ENCODE measurements at places on chromosomes 6 and 20.

GRCh38 chr6:23633996-23634395 is 492.0 kb upstream of the NRSN1 start:
- no peak for DNase-seq

- no peak for DNase-seq
Observed at GRCh38 chr6:98039443-98039842, 756.4 kb upstream of the MMS22L start.

DNA sequence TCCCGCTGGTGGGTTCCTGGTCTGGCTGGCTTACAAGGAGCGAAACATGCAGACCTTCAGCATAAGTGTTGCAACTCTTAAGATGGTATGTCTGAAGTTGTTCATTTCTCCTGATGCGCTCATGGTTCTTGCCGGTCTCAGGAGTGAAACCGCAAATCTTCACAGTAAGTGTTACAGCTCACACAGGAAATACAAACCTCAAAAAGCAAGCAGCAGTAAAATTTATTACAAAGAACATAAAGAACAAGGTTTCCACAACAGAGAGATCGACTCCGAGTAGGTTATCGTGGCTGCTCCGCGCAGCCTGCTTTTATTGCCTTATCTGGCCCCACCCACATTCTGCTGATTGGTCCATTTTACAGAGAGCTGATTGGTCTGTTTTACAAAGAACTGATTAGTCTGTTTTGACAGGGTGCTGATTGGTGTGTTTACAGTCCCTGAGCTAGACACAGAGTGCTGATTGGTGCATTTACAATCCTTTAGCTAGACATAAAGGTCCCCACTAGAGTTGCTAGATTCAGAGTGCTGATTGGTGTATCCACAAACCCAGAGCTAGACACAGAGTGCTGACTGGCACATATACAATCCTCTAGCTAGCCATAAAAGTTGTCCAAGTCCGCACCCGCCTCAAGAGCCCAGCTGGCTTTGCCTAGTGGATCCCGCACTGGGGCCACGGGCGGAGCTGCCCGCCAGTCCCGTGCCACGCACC is 39.2 kb downstream of the TRIM27 start:
- DNase-seq = no peak

- peak; percentile 65 for DNase-seq
Observed at GRCh38 chr20:3312940-3313682, 74.1 kb upstream of the SLC4A11 start.

GRCh38 chr6:164007881-164008280 is 593.4 kb downstream of the QKI start:
- DNase-seq = no peak

DNA sequence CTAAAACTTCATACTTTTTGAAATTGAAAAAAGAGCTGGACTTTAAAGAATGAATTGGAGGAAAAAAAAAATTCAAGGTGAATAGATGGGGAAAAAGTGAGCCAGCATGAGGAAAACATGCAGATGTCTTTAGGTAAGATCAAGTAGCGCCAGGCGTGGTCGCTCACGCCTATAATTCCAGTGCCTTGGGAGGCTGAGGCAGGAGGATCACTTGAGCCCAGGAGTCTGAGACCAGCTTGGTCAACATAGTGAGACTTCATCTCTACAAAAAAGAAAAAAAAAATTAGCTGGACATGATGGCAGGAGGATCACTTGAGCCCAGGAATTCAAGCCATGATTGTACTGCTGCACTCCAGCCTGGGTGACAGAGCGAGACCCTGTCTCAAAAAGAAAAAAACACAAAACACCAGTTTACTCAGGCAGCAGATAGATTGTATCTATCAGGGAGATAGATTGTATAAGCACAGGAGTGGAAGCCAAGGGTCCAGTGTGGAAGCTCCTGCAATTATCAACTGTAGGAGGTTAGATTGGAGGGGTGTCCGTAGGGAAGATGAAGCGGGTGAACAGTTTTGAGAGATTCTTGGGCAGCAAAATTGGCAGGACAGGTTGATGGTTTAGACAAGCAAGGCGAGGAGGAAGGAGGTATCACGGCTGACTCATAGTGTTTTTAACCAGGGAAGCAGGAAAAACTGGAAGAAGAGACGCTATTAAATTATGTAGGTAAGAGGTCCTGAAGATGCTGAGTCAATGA is 97.6 kb upstream of the ZNF217 start:
- no peak for DNase-seq

DNA sequence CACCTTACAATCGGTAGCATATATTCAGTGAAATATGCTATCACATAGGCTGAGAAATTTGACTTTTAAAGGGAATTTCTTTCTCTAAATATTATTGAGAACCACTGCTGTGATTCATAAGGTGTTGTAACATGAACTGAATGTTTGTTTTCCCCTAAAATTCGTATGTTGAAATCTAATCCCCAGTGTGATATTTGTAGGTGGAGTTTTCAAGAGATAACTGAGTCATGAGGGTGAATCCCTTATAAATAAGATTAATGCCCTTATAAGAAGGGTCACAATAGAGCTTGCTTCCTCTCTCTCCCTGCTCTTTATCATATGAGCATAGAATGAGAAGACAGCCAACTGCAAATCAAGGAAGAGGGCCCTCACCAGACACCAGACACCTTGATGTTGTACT is 64.8 kb downstream of the LMBRD1 start:
- no peak for DNase-seq

GRCh38 chr20:34410336-34410735 is 47.3 kb downstream of the ITCH start:
- no peak for DNase-seq

DNA sequence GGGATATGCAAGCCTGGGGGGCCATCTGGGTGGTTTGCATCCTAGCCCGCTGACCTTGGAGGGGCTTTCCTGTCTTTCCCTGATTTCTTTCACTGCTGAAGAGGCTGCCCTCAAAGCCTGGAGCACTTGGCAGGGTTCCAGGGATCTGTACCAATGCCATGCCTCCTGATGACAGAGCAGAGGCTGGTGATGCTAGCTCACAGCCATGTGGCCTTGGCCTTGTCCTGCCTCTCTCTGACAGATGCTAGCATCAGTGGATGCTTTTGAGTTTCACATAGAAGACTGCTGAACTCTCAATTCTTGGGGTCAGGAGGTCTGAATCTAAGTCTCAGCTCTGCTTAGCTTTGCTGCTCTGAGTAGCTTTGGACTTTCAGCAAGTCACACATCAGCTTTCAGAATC is 21.9 kb upstream of the RREB1 start:
- peak; percentile 15 for DNase-seq

- no peak for DNase-seq
Observed at GRCh38 chr20:49515586-49515985, 33.1 kb upstream of the KCNB1 start.

- no peak for DNase-seq
Observed at GRCh38 chr20:39862470-39862891, 826.6 kb downstream of the MAFB start.

- no peak for DNase-seq
Observed at GRCh38 chr6:127177923-127178231, 59.4 kb downstream of the RSPO3 start.

GRCh38 chr6:39391182-39391581 is 68.7 kb upstream of the KCNK16 start:
- DNase-seq = no peak

- no peak for DNase-seq
Observed at GRCh38 chr6:156273065-156273711, 504.0 kb upstream of the ARID1B start.

- DNase-seq = no peak
Observed at GRCh38 chr6:21586740-21587178, 6.8 kb upstream of the SOX4 start.
